ENCODE measurements at places on chromosomes 5 and 9.

DNA sequence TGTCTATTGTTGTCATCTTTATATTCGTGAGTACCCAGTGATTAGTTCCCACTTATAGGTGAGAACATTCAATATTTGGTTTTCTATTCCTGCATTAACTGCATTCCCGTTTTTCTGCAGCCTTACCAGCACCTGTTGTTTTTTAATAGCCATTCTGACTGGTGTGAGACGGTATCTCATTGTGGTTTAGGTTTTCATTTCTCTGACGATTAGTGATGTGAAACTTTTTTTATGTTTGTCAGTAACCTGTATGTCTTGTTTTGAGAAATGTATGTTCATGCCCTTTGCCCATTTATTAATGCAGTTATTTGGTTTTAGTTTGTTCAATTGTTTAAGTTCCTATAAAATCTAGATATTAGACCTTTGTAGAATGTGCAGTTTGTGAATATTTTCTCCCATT lies 546.0 kb upstream of the RORB start:
- DNase-seq, result no peak

DNA sequence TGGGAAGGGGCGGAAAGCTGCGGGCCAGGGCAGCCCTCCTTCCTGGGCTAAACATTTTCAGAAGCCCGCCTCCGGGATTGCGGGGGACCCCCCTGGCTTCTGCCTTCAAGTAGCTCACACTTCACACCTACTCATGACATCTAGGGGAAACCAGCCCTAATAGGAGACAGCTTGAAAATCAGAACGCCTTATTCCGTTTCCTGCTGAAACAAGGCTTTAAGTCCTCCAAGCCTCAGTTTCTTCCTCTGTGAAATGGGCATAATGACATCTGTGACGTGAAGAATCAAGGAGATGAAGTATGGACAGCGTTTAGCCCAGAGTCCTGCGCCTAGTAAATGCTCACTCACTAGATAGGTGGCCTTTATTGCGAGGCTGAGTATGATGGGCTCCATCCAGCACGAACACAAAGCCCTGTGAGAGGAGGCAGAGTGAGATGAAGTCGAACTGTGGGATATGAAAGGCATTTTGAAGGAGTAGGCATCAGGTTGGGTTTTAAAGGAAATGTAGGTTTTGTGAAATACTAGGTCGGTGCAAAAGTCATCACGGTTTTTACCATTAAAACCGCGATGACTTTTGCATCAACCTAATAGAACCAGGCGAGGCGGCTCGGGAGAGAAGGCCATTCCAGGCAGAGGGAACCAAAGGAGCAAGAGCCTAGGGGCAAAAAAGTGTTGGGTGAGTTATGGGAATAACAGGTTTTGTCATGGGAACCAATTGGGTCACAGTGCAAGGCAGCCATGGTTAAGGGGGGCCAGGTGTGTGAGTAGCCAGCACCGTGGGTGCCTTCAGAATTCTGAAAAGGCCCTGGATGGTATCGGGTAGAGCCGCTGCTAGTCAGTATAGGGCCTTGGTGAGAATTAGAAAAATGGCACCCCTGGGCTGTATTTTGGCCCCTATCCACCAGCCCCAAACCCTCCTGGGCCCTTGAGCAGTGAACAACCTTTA lies 1.0 kb upstream of the TSC1 start:
- no peak for DNase-seq

DNA sequence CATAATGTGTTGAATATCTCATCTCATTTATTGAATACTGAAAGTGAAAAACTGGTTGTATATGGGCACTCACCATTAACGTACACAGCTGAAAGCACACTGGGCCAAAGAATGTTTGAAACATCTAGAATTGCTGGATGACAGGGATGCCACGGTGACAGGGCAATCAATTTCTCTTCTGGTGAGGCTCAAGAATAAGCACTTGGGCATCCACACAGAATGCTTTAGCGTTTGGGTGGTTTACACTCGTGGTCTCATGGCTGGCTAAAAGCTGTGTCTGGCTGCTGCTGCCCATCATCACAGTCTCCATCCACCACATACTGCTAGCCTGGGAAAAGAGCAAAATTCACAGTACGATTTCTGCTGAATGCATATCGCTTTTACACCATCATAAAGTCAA lies 30.7 kb upstream of the IL31RA start:
- no peak for DNase-seq

DNA sequence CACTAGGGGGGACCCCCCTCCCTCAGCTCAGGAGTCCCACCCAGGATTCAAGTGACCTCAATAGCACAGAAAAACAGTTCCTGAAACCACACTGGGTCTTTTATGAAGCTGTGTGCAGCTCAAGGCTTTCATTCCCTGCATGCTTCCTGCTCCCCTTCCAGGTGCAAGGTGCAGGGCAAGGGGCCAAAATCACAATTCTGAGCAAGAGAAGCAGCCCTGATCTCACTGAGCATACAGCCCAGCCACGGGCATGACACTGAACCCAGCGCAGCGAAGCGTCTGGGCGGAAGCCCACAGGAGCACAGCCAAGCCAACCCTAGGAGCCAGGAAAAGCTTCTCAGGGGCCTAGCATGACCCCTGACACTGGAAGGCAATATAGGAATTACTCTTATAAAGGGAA lies 62.9 kb downstream of the IRX2 start:
- DNase-seq, result no peak

- no peak for DNase-seq
Observed at GRCh38 chr5:170504616-170505266, 921 bp downstream of the KCNIP1 start.

- DNase-seq, result no peak
Observed at GRCh38 chr9:97567182-97567893, 65.8 kb downstream of the TSTD2 start.

GRCh38 chr5:123414974-123415373 lies 8.2 kb downstream of the CEP120 start:
- DNase-seq, result no peak

DNA sequence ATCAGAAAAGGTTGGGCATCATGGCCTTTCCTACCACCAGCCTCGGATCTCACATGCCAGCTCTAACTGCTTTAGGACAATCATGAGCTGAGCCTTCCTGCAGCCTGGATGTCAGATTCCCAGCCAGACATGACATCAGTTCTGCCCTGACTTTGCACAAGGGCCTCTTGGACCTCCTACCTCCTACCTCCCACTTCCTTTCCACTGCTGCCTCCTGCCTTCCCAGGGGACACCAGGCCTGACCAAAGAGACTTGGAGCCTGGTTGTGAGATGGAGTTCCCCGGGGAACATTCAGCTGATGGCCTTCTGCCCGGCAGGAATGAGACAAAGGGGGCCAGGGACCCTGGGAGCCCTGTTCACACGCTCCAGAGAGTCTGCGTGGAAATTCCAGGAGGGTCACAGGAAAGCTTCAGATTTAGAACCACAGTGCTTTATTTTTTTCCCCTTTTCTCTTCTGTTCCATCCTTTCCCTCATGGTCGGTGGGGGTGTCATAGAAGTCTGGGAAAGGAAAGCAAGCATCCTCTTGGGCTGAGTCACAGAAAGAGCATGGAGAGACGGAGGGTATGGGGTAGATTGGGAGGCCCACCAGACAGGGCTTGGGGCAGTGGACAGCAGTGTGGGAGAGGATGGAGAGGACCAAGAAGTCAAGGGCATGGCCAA lies 35.4 kb upstream of the IL17B start:
- DNase-seq, result no peak

- no peak for DNase-seq
Observed at GRCh38 chr9:72150661-72151060, 1.4 kb downstream of the GDA start.

DNA sequence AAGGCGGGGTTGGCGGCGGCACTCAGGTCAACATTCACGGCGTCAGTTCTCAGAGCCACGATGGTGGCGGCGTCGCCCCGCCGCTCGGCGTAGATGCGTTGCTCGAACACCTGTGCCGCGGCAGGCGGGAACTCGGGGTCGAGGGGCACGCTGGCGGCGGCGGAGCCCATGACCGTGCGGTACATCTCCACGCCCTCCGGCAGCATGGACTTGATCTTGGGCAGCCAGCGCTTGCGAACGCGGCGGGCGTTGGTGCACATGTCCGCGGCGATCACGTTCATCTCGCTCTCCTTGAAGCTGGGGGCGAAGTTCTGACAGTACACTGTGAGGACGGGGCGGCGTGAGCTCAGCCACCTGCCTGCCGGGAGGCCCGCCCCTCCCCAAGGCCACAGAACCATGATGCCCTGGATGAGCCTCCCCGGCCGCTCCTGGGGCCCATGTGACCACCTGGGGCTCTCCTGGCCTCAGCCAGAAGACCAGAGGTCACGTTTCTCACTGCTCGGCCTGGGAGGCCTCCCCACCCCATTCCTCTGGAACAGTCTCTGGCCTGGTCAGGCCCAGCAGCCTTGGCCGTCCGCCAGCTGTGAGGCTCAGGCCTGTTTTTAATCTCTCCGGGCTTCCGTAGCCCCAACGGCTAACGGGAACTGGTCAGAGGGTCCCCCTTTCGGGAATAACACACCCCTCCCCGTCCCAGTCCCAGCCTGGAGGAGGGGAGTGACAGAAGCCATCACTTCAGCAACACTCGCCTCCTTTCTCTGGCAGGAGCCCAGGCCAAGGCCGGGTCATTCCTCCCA lies 50.7 kb upstream of the UBAC1 start:
- DNase-seq, result no peak

DNA sequence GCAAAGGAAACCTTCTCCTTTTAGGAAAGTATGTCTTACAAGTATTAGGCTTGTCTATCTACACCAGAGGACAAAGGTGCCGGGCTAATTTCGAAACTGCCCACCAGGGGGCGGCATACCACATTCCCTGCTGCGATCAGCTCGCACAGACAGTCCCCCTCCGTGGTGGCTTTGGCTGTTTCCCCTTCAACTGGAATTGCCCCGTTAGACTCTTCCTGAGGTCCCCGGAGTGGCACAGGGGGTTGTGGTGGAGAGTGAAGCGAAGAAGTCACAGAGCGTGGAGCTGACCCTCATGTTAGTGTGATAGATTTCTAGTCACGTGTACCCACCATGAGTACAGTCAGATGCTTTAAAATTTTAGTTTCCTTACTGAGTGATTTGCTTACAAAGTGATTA lies 17.5 kb downstream of the PTTG1 start:
- DNase-seq, result peak; percentile 95
